Cardiac muscle cell (in vitro differentiated cells and primary cell): ENCODE measurements at places on chromosomes 7 and 10.

- no peak for DNase-seq
- H3K27ac ChIP-seq, result peak overlapping the region; percentile 79
- H3K27me3 ChIP-seq, result no peaks in the 10 kb centered on the region
- peaks cover 43% of the 10 kb centered on the region for H3K4me1 ChIP-seq
- H3K36me3 ChIP-seq, result no peaks in the 10 kb centered on the region
- no peak overlapping the region for H3K4me3 ChIP-seq
Measured at GRCh38 chr10:102310361-102311024, 65.2 kb downstream of the GBF1 start.

- H3K4me1 ChIP-seq, result peaks cover 14% of the 10 kb centered on the region
- H3K27me3 ChIP-seq, result no peaks in the 10 kb centered on the region
- DNase-seq, result no peak
- H3K4me3 ChIP-seq, result no peak overlapping the region
- no peak overlapping the region for H3K27ac ChIP-seq
- H3K36me3 ChIP-seq, result no peaks in the 10 kb centered on the region
Measured at GRCh38 chr7:41574377-41574776, 128.5 kb downstream of the INHBA start.

GRCh38 chr10:96743988-96744585 is 23.8 kb upstream of the PIK3AP1 start:
- no peaks in the 10 kb centered on the region for H3K27me3 ChIP-seq
- H3K36me3 ChIP-seq, result no peaks in the 10 kb centered on the region
- H3K4me3 ChIP-seq, result no peak overlapping the region

GRCh38 chr10:124092860-124093773 is at the start of gene CHST15:
TSS of gene CHST15 (minus strand) at chr10:124093598. CDS start at chr10:124046212, 47,386 bp downstream.
- H3K27me3 ChIP-seq, result peaks cover 65% of the 10 kb centered on the region
- DNase-seq, result peak; percentile 77
- peak within 1 kb of the TSS; percentile 69 for H3K4me3 ChIP-seq
- no peaks in the 10 kb centered on the region for H3K36me3 ChIP-seq
- H3K4me1 ChIP-seq, result no peaks in the 10 kb centered on the region

DNA sequence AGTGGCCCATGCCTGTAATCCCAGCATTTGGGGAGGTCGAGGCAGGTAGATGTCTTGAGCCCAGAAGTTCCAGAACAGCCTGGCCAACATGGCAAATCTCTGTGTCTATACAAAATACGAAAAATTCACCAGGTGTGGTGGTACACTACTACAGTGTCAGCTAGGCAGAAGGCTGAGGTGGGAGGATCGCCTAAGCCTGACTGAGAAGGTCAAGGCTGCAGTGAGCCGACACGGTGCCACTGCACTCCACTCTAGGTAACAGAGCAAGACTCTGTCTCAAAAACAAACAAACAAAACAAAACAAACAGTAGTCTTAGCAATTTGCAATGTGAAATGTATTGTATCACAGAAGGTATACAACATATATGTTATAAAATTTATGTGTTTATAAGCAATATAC is 348.0 kb downstream of the SEMA3D start:
- H3K36me3 ChIP-seq, result no peaks in the 10 kb centered on the region
- no peaks in the 10 kb centered on the region for H3K4me1 ChIP-seq
- no peaks in the 10 kb centered on the region for H3K27me3 ChIP-seq
- H3K4me3 ChIP-seq, result no peak overlapping the region

- H3K27me3 ChIP-seq, result no peaks in the 10 kb centered on the region
- H3K4me1 ChIP-seq, result peaks cover 11% of the 10 kb centered on the region
- no peak for DNase-seq
Measured at GRCh38 chr10:91201213-91201996, 19.1 kb upstream of the PCGF5 start.

- H3K27ac ChIP-seq, result no peak overlapping the region
- peaks cover 39% of the 10 kb centered on the region for H3K4me1 ChIP-seq
- H3K27me3 ChIP-seq, result no peaks in the 10 kb centered on the region
- peak; percentile 85 for DNase-seq
- H3K36me3 ChIP-seq, result no peaks in the 10 kb centered on the region
Measured at GRCh38 chr7:44145969-44146911, 5.1 kb upstream of the MYL7 start.

DNA sequence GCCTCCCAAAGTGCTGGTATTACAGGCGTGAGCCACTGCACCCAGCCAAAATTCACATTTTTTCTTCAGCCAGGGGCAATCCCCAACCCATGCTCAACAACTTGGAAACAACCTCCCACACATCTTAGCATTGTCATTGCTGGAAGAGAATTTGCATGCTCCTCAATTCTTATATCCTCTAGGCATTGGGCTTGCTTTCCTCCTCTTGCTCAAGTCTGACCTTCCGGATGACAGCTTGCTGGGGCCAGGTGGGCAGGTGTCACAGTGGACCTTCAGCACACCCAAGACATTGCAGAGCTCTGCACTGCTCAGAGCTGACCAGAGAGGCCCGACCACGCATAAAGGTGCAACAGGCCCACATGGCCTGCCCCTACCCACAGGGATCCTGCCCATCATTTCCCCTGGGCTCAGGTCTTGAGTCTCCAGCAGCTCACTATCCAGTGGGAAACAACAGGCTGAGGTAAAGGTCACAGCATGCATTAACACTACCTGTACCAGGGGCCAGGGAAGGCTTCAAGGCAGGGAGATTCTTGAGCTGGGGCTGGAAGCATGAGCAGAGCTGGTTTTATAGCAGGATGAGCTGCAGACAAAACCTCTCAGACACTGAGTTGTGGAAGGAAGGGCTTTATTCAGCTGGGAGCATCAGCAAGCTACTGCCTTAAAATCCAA is 6.8 kb upstream of the GPR15LG start:
- no peak overlapping the region for H3K4me3 ChIP-seq
- no peak overlapping the region for H3K27ac ChIP-seq
- no peak for DNase-seq
- no peaks in the 10 kb centered on the region for H3K36me3 ChIP-seq

DNA sequence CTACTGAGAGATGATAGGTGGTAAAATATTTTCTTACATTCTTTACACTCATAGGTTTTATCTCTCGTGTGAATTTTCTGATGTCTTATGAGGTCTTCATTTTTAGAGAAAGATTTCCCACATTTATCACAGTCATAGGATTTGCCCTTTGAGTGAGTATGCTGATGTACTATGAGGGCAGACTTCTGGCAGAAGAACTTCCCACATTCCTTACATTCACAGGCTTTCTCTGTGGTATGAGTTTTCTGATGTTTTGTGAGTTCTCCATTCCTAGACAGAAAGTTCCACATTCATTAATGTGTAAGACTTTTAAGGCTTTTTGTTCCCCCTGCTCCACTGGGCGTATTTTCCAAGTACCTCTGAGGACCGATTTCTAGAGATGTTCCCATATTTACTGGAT is 23.5 kb downstream of the ZNF25 start:
- H3K4me1 ChIP-seq, result no peaks in the 10 kb centered on the region
- no peak overlapping the region for H3K4me3 ChIP-seq
- H3K36me3 ChIP-seq, result no peaks in the 10 kb centered on the region

DNA sequence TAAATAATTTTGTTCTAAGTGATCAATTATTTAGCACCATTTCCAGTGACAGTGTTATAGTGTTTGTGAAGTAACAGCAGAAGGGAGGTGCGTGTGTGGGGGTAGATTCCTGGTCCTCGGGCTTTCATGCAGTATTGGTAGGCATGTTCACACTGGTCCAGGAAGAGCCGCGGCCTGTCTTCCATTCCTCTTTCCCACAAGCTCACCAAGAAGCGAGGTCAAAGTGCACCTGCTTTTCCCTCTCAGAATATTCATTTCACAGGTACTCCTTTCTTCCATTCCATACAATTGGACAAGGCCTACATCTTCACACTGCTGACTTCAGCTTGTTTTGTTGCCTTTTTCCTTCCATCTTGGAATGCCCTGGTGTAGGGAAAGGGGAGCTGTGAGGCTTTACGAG is 151.8 kb upstream of the CELF2 start:
- no peak overlapping the region for H3K4me3 ChIP-seq
- DNase-seq, result no peak
- no peaks in the 10 kb centered on the region for H3K36me3 ChIP-seq
- H3K4me1 ChIP-seq, result no peaks in the 10 kb centered on the region
